ENCODE measurements at places on chromosomes 5 and 9.

GRCh38 chr9:111144741-111145140 lies 106.5 kb upstream of the LPAR1 start:
- DNase-seq: no peak

- DNase-seq: no peak
These were observed 7.1 kb upstream of the PLK2 start for GRCh38 chr5:58466939-58467338.

- no peak for DNase-seq
These were observed 16.7 kb downstream of the GOLGA2 start for GRCh38 chr9:128259156-128259555.

- no peak for DNase-seq
These were observed 342.6 kb upstream of the CDH6 start for GRCh38 chr5:30850866-30851265.

DNA sequence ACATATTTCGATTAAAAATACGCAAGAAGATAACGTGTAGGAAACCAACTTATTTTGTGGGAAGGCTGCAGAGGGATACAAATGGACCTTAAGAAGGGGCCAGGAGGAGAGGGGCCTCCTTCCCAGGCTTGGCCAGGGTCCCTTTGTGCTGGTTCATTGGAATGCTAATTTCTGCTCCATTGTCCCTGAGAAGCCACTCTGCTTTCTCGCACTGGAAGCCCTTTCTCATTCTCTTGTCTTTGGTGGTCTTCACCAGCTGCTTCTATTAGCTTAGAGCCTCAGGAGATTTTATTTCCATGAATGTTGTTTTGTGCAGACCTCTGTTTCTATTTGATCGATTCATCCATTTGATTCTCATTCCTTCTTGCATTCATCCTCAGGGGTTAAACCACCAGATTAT lies 325.4 kb downstream of the TMEM38B start:
- no peak for DNase-seq

GRCh38 chr5:151427258-151427657 lies 20.1 kb upstream of the SLC36A1 start:
- no peak for DNase-seq

GRCh38 chr9:127915801-127916719 lies 781 bp downstream of the ST6GALNAC4 start:
- no peak for DNase-seq

- no peak for DNase-seq
These were observed 29.0 kb downstream of the HK3 start for GRCh38 chr5:176870110-176870591.

GRCh38 chr5:178371362-178372111 lies 138.9 kb upstream of the PHYKPL start:
- no peak for DNase-seq

- peak; percentile 83 for DNase-seq
These were observed 213.4 kb upstream of the ADAMTSL1 start for GRCh38 chr9:18260521-18260920.

DNA sequence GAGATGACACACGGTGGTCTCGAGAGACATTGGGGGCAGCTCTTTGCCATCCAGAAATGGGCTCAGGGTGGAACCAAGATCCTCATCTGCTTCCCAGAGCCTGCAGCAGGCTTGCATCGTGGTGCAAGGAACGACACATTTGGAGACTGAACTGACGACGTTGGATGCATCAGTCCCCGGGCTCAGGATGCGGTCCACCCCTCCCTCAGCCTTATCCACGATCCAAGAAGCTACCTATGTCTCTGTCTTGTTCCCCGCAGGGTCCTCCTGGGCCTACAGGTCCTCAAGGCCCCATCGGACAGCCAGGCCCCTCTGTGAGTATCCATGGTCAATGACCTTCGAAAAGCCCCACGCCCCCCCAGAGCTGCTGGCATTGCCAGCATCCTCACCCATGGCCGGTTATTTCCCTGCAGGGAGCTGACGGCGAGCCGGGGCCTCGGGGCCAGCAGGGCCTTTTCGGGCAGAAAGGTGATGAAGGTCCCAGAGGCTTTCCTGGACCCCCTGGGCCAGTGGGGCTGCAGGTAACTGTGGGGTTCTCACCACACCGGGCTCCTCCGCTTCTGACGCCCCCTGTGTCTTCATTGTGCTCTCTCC lies 69.4 kb upstream of the FCN2 start:
- no peak for DNase-seq

GRCh38 chr5:155631116-155631515 lies 617.6 kb downstream of the KIF4B start:
- DNase-seq: no peak

DNA sequence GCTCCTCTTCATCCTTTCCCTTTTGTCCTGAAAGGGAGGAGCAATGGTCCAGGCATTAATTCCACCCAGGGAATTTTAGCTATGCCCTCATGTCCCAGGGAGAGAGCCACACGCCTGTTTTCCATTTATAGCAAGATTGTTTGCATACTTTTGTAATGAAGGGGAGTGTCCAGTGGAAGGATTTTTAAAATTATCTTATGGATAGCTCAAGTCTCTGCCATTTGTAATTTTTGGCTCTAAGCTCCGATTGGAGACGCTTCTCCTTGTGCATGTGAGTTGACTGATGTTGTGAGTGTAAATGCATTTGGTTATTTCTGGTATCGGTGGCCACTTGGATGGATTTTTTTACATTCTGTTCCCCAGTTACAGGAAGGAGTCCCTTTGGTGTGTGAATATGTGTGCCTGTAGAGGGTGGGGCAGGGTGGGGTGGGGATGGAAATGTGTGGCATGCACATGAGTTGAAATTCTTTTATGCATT lies 7.2 kb upstream of the RPL26L1 start:
- no peak for DNase-seq

- peak; percentile 4 for DNase-seq
These were observed 2.1 kb downstream of the SLC6A3 start for GRCh38 chr5:1443171-1443570.

GRCh38 chr9:68887232-68887631 lies 126.7 kb downstream of the PRKACG start:
- DNase-seq: no peak

DNA sequence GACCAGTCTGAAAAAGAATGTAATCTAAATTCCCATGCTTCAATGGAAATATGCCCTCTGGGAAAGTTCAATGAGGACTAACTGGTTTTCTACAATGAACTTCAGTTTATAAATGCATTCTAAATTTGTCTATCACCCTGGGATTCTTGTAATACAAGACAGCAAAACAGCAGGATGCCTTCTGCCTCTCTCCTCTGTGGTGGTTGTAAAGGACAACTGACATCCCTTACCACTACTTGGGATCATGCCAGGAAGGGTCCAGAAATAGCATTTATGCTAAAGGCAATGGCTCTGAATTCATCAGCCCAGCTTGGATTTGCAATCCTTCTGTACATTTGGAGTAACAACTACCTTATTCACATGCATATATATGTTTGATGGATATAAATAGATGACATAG lies 97.3 kb upstream of the ADAMTS16 start:
- DNase-seq: no peak

- DNase-seq: no peak
These were observed 221.3 kb upstream of the TAS2R1 start for GRCh38 chr5:9851458-9851857.

DNA sequence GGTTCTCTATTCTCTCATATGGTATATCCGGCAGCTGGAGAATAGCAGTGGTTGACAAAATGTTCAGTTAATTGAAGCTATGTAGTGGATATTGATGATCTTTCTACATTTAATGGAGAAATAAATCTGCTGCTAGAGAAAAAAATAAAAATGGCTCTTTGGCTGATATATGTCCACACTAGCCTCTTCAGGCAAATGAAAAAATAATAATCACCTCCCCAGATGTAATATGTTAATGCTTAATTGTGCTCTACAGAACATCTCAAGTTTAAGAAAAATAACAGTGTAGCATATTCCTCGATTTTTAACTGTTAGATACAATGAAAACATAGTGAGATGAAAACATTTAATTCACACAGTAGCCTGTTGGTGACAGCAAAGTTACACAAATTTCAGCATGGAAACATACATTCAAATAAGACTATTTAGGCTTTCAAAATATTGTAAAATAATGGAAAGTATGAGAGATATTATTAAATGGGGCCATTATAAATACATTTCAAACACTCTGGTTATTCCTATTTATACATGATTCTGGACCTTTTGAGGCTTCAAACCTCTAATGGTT lies 543.0 kb downstream of the MAT2B start:
- DNase-seq: no peak

- DNase-seq: no peak
These were observed 140.9 kb downstream of the RGS3 start for GRCh38 chr9:113604393-113604792.

- no peak for DNase-seq
These were observed 424.1 kb downstream of the MED10 start for GRCh38 chr5:5954275-5954598.

GRCh38 chr5:69492391-69492922 lies at the start of gene OCLN:
Gene OCLN, plus strand, starts transcription at chr5:69492790. Its CDS starts 11,455 bp downstream, at chr5:69504245.
- peak; percentile 17 for DNase-seq

- no peak for DNase-seq
These were observed 48.2 kb upstream of the GPR151 start for GRCh38 chr5:146564007-146564762.

- DNase-seq: no peak
These were observed 348.8 kb downstream of the TRPM3 start for GRCh38 chr9:70772601-70773000.

DNA sequence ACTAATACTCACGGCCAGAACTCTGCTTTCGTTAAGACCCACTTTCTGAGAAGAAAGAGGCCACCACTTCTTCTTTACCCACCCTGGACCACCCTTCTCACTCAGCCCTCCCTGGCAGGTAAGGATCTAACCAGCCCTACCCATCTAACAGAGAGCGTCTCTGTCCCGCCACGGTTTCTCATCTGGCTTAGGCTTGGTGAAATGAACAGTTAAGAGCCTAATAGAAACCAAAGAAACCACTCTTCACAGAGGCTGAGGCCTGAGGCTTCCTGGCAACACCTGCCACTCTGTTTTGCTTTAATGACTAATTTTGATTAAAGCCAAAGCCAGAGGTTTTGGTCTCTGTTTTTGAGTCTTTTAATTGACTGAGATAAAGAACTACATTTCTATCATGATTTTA lies 354.1 kb upstream of the SLC30A5 start:
- DNase-seq: no peak

- DNase-seq: peak; percentile 78
These were observed 208.3 kb upstream of the VLDLR start for GRCh38 chr9:2413160-2413805.

DNA sequence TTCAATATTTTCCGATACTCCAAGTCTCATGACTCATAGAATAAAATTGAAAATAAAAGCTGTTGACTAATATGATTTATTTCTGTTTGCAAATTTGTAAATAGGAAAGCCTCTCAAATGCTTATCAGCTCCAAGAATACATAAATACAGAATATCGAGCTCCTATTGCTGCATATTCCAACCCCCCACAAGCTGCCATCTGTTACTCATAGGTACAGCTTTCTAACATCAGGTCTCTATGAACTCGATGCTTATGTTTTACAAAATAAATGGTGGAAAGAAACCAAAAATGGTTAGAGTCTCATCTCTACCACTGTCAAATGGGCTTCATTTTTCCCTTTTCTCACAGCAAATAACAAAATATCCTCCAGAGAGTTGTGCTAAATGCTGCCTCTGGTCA lies 631.6 kb upstream of the CDH18 start:
- no peak for DNase-seq

- no peak for DNase-seq
These were observed 8.1 kb downstream of the IL12B start for GRCh38 chr5:159322180-159322579.

DNA sequence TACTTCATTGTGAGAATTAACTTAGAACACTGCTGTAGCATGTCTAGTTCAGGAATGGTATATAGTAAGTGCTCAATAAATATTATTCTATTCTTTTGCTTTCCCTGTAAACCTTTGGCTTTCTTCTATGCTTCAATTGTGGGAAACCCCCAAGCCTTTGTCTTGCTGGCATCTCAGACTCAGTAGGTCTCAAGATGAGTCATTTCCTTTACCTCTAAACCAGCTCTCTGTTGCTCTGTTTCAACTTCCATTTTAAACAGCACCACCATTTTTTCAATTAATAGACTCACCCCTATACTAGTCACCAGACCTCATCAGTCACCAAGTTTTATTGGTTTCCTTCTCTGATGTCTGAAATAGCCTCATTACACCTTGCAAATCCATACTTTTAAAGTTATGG lies 43.5 kb downstream of the DMAC1 start:
- DNase-seq: no peak

DNA sequence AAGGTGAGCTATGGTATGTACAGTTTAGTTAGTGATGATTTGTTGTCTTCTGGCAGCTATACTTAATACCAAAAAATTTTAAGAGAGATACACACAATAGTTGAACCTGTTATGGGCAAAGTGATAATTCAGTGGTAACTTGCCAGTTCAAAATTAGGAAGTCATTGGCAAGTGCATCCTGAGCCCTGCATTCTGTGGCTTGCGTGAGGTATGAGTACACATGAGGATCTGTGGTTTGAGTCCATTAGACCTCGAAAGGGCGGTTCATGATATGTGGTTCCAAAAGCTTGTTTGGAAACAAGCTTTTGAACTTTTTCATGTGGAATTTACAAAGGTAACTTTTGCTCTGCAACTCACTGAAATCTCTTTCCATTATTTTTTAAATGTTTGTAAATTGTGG lies 47.0 kb downstream of the GPR21 start:
- no peak for DNase-seq

DNA sequence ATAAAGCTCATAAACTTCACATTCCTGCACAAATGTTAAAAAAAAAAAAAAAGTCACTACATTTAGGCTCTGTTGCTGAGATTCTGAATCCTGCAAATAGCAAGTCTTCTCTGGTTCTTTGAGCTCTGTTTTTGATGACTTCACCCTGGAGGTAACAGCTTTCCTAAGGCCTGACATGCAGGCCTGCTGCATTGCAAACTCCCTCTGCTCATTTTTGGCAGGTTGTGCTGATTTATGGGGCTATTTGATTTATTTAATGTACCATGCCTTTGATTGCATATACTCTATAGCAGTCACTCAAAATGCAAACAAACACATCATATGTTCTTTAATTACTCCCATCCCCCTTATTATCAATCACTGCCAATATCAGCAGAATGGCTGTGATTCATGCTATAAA lies 416.1 kb upstream of the IZUMO3 start:
- no peak for DNase-seq

DNA sequence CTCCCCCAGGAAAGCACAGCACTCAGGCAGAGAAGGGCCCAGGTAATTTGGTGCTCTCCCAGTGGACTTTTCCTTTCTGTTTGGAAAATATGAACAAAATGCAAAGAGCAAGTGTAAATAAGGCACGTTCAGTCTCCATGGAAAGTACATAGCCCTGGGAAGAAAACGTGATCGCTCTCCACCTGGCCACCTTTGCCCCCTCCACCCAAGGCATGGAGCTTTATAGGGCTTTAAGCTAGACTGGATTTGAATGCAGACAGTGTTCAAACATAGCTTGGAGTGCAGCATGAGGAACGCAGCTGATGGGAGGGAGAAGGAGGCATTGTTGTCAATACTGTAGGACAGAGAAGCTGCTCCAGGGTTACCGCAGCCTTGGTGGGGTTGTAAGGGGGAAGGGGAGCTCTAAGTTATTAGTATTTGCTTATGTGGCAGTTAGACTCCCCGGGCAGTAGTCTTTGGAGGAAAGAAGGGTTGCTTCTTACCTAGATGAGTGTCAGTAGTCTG lies 500.2 kb downstream of the SPOCK1 start:
- DNase-seq: no peak
